SHP77 treated with DMSO at 0.1 percent for 48 hours (cell line): ENCODE measurements at places on chromosomes 4 and X.
A peak's percentile ranks its signal among the peaks of the same experiment; 100 is the strongest.

GRCh38 chr4:3074846-3075651 lies 568 bp downstream of the HTT start:
- DNase-seq: no peak

DNA sequence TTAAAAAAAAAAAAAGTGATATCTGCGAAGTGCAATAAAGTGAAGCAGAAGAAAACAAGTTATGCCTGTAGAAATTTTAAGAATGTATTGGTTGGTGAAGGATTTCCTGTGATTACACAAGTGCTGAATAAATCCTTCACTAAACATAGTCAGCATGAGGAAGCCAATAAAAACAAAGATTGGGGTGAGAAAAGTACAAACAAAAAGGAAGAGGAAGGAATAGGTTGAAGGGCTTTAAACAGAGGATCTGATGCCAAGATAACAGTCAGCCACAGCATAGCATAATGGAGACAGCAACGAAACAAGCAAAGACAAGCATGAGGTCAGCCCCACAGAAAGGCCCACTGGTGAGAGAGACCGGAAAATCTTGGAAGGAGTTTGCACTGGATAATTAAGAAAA lies 372.2 kb downstream of the ADAM29 start:
- no peak for DNase-seq

DNA sequence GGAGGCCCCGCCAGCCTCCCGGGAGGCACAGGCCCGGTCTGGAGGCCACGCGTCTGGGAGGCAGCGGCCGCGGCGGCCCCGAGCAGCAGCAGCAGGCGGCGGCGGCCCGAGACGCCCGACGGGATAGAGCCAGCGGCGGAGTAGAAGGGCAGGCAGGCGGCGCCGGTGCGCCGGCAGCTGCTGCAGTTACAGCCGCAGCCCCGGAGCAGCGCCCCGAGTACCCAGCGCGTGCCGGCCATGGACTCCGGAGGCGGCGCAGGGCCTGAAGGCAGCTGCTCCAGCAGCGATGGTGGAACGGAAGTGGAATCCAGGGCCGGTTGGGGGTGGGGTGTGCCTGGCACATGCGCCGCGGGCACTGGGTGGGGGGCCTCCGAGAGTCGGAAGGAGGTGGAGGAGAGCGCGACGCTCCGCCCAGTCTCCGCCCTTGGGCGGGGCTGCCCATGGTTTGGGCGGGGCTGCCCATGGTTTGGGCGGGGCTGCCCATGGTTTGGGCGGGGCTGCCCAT lies at the start of gene GRSF1:
TSS of gene GRSF1 (minus strand) at position 302 of the 505 bp plus-strand sequence. CDS start at position 239, 63 bp downstream.
- DNase-seq: peak; percentile 36

GRCh38 chrX:17370191-17370590 lies 4.8 kb upstream of the NHS start:
- DNase-seq: no peak

GRCh38 chr4:74309223-74309622 lies 953 bp downstream of the EPGN start:
- no peak for DNase-seq

DNA sequence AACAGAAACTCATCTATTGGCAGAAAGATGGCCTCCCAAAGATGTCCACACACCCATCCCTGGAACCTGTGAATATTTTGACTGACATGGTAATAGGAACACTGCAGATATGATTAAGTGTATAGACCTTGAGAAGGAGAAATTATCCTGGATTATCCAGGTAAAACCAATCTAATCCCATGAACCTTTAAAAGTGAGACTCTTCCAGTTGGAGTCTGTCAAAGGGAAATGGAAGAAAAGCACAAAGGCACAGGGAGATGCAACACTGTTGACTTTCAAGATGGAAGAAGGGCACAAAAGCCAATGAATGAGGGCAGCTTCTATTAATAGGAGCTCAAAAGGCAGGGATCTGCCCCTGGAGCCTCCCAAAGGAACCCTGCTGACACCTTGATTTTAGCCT lies 83.0 kb downstream of the AMELX start:
- no peak for DNase-seq

DNA sequence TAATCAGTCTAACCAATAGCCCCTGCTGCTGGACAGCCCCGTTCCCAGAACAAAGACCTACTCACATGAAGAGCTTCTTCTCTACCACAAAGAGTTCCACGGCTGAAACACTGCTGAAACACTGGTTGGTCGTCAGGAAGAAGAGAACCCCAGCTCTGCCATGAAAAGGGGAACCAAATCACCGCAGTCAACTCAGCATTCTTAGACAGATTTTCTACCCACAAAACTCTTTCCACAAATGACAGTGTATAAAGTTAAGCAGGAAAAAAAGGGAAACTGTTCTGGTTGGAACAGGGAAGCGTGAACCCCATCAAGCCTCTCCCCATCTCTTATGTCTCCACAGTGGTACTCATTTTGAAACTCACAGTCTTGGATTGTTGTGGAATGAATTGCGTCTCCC lies 57.3 kb downstream of the ABCG2 start:
- no peak for DNase-seq

DNA sequence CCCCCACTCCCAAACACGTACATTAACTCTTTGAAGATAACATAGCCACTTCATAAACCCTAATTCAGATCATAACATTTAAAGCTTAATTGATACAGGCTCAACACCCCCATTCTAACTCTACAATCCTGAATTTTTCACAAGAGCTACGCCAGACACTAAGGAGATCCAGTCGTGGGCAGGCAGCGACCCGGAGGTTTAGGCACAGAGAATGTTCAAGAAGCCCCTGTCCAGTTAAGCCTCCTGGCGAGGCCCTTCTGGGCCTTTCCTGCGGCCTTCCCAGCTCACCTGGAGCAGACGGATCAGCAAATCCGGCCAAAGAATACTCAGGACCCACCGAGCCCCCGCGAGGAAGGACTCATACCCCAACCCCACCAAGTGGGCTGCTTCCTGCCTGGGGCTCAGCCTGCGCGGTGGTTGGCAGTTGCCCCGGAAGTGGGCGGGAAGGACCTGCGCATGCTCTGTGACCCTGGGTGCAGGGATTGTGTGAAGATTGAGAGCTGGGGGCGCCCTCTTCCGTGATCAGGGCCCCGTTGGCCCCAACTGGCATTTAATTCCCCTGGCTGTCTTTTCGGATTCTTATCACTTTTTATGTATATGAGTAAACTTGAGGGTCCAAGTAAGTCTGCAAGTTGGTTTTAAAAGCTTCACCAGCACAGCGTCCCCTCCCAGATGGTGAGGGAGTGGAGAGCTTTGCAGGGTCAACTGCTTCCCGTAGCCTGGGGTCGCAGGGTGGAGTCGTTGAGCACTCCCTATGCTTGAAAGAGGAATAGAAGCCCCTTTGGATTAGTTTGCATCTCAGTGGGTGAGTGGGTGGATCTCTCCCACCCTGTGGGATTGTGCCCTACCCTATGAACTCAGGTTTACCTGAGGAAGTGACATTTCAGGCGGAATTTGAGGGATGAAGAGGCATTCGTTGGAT lies at the start of gene TRIM61:
TSS of gene TRIM61 (minus strand) at position 415 of the 922 bp plus-strand sequence. CDS start 7,655 bp downstream, outside the sequence.
- DNase-seq: peak; percentile 74

- peak; percentile 8 for DNase-seq
Observed at GRCh38 chr4:79917246-79917645, 155.8 kb downstream of the ANTXR2 start.

DNA sequence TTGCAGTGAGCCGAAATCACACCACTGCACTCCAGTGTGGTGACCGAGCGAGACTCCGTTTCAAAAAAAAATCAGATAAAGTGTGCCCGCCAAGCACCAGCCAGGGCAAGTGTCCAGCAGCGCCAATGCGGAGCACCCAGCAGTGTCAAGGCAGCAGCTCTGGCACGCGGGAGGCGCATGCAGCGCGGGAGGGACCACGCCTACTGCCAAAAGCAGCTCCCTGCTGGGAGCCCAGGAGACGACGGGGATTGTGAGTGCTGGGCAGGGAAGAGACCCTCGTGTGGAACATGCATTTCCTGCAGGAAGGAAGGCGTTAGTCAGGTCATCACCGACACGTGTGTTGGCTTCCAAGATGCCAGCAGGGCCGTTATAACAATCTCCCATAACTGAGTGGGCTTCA lies 10.4 kb downstream of the FAM53A start:
- DNase-seq: no peak

GRCh38 chrX:21151051-21151450 lies 223.2 kb upstream of the CNKSR2 start:
- no peak for DNase-seq

DNA sequence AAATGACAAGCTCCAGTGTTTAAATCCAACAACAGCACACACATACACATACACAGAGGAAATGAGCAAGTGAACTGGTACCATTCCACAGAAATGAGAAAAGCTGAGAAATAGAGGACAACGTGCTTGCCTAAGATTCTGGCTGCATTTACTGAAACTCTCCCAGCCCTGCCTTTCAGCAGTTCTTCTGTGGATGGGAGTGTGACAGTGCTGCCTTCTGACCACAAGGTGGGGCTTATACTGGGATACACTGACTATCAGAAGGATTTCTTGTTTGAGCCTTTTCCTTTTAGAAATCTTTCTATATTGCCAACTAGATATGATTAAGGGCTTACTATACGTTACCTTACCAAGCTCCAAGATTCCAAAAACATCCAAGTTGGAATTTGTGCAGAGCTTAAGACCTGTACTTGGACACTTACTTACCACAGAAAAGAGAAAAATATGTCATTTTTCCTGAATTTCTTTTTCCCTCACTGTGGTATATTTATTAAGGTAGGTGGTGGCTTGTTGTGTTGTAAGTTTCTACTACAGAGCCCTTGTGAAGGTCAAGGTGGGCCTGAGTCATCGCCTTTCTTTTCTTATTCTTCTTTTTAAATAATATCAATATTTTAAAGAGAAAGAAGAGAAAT lies 10.7 kb upstream of the CXCL8 start:
- peak; percentile 59 for DNase-seq

DNA sequence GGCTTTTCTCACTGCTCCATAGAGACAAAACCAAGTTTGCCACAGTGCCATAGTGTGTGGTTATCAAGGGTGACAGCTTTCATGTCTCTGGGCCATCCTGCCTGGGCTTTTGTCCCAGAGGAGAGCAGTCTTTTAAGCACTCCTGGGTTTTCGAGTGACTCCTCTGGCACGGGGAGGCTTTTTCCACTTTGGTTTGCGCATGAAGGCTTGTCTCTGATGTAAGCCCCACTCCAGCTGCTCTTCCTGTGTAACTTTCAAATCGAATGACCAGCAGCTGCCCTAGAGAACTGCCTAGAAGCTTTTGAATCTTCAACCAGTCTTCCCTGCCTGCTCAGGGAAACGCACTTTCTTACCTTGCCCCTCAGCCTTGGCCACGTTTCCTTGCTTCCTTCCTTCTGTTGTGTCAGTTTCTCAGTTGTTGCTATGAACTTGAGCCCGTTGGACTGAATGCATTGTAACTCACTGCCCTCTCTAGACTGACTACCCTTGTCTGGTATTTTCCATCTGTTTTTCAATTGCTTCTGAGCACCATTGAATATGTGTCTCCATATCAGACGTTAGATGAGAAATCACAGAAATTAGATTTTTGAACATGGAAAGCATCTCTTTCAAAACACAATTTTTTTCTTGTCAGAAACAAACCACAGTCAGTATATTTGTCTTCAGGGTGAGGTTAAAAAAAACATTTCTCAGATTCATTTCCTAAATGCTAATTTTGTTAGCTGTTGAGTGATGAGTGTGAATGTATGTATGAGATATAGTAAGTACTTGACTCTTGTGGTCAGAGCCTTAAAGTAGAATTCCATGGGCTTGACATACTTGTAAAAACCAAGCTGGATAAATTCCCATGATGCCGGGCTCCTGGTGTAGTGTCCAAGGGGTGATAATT lies 45.3 kb downstream of the SLC9A6 start:
- DNase-seq: no peak

- DNase-seq: no peak
Observed at GRCh38 chrX:129981752-129982299, 609 bp upstream of the BCORL1 start.

- no peak for DNase-seq
Observed at GRCh38 chrX:97215186-97215585, 331.5 kb downstream of the RPA4 start.

- no peak for DNase-seq
Observed at GRCh38 chr4:185469580-185470154, 1.9 kb downstream of the CCDC110 start.

DNA sequence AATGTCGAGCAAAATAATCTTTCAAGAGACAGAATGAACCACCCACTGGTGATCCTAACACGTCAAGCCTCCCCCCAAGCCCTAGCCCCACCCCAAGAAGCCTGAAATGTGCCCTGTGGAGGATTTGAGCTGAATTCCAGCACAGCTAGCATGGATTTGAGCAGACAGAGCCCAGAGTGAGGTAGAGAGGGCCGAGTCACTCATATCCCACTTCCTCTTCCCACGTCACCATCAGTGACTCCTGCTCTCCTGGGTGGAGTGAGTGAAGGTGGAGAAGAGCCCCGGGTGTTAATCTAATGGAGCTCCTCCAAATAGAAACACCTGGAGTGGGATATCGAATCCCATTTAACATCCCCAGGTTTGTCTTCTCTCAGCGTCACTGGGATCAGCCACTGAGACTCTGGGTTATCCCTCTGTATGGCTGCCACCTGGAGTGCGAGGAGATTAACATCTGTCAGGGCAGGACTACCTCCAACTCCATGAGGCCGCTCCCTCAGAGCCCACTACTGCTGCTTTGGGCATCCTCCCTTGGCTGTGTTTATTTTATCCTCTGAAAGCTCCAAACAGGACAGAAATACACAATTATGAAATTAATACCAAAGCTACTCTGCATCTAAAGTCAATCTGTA lies 136.6 kb downstream of the NWD2 start:
- DNase-seq: no peak

GRCh38 chr4:157265281-157265680 lies 44.8 kb downstream of the GRIA2 start:
- no peak for DNase-seq

- DNase-seq: no peak
Observed at GRCh38 chrX:28854637-28855036, 267.4 kb downstream of the IL1RAPL1 start.

- no peak for DNase-seq
Observed at GRCh38 chr4:1309261-1310010, 19.7 kb downstream of the MAEA start.

GRCh38 chr4:158710814-158711213 lies 12.4 kb downstream of the PPID start:
- DNase-seq: no peak

DNA sequence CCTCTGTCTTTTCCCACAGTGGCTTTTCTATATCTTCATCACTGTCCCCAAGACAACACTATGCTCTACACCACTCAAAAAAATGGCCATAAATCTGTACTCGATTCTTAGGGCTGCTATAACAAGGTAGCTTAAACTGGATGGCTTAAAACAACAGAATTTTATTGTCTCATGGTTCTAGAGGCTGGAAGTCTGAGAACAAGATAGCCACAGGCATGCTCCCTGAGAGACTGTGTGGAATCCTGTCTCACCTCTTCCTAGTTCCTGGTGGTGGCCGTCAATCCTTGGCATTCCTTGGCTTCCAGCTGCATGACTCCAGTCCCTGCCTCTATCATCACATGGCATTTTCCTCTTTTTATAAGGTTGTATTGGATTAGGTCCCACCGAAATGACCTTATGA lies 70.7 kb upstream of the DCLK2 start:
- no peak for DNase-seq

DNA sequence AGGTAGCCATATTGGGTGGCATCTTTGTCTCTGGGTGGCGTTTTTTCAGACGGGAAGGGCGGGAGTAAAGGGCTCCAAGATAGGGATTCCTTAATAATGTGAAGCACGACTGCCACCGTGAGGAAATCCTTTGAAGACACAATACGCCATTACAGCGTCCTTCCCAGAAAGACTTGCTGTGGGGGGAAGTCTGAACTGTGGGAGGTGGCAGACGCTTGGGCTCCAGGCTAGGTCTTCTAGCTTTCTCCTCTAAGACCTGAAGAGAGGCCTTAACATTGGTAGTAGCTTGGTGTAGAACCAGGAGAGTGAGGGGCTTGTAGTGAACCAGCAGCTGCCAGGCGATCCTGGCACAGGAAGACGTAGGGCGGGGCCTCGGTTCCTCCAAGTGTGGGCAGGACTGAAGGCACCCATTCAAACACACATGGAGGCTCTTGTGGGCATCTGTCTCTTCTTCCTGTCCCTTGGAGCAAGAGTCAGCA lies 197.3 kb downstream of the OR13H1 start:
- no peak for DNase-seq
